Omental fat pad (tissue), 4 donors: ENCODE measurements at places on chromosomes 3 and 15. TPM values are rescaled to one million over a fixed set of nuclear protein-coding genes. Genes with fewer than 3 reads are reported as not detected.
A peak's percentile ranks its signal among the peaks of the same experiment; 100 is the strongest.

Gene CDCP1
- 30.7 TPM for total RNA-seq

Gene FMN1
- total RNA-seq: 19.9 TPM

Gene MST1R
- 12.6 TPM for total RNA-seq

Gene CADPS
- total RNA-seq: 0.09 TPM

Gene OCA2
- total RNA-seq: 1.1 TPM

Gene DUOXA1
- 1.8 TPM for total RNA-seq

Gene SUSD5
- total RNA-seq: 13.5 TPM

Gene SOX14
- total RNA-seq: not detected

Gene CP
- total RNA-seq: 13.8 TPM

Gene MNS1
- total RNA-seq: 0.84 TPM

Gene FGF7
- total RNA-seq: 127 TPM

Gene SYNPR
- not detected for total RNA-seq

Gene TNFSF10
- 156 TPM for total RNA-seq

Gene CMC1
- total RNA-seq: 12.5 TPM

Gene PIF1
- total RNA-seq: not detected

Gene GYG1
- 27.2 TPM for total RNA-seq

Gene CCDC9B
- 5.8 TPM for total RNA-seq

Gene STRC
- 0.47 TPM for total RNA-seq

DNA sequence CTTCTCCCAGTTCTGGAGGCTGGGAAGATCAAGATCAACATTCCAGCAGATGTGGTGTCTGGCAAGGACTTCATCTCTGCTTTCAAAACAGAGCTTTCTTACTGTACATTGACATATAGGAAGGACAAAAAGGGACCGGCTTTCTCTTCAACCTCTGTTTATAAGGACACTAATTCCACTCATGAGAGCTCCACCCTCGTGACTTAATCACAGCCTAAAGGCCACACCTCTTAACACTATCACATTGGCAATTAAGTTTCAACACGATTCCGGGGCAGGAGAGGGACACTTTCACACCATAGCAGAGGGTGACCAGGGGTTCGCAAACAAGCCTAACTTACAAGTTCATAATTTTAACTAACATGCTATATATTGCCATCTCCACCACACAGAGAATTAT, 231.5 kb downstream of the MAGI1 start:
- no peak for DNase-seq

- no peak for DNase-seq
Measured at GRCh38 chr3:16523778-16524177, 10.3 kb upstream of the RFTN1 start.

- no peak for DNase-seq
Measured at GRCh38 chr15:67777773-67778172, 47.5 kb upstream of the SKOR1 start.

- no peak for DNase-seq
Measured at GRCh38 chr3:65829228-65829627, 209.5 kb downstream of the MAGI1 start.

DNA sequence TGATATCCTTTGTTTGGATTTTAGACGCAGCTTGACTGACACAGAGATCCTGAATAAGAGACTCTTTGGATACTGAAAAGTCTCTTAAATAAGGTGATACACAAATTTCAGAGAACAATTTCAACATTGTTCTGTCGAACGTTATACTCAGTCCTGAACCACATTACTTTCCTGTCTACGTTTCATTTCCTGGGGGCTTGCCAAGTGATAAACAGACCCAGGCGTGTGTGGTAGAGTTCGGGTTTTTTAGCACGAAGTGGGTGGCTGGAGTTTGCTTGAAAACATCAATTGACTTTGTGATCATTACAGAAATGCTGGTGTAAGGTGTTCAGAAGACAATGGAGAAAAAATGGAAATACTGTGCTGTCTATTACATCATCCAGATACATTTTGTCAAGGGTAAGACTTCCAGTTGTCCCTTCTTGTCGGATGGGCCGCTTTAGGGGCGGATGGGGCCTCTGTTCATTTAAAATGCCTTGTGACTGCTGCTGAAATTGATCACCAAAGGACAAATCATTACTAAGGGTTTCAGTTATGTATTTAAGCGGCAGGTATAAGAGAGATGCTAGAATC, at the start of gene CD96:
TSS of gene CD96 (plus strand) at position 287 of the 573 bp plus-strand sequence. CDS start at position 339, 52 bp downstream.
- no peak for DNase-seq

DNA sequence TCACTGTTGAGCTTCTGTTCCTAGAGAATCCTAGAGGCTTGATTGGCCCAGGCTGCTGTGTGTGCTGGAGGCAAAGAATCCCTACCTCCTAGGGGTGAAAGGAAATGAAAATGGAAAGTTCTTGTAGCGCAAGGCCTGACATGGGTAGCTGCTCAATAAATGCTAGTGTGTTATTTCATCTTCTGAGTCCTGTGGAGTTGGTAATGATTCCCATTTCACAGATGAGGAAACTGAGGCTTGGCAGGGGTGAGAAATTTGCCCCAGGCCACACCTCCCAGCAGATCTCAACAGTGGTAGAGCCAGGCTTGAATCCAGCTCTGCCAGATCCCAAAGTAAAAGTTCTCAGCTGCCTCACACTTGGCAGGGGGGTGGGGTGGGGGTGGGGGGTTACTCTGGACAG, 26.1 kb downstream of the HDAC11 start:
- no peak for DNase-seq

GRCh38 chr15:74783072-74783807, 1.4 kb downstream of the CSK start:
- no peak for DNase-seq

DNA sequence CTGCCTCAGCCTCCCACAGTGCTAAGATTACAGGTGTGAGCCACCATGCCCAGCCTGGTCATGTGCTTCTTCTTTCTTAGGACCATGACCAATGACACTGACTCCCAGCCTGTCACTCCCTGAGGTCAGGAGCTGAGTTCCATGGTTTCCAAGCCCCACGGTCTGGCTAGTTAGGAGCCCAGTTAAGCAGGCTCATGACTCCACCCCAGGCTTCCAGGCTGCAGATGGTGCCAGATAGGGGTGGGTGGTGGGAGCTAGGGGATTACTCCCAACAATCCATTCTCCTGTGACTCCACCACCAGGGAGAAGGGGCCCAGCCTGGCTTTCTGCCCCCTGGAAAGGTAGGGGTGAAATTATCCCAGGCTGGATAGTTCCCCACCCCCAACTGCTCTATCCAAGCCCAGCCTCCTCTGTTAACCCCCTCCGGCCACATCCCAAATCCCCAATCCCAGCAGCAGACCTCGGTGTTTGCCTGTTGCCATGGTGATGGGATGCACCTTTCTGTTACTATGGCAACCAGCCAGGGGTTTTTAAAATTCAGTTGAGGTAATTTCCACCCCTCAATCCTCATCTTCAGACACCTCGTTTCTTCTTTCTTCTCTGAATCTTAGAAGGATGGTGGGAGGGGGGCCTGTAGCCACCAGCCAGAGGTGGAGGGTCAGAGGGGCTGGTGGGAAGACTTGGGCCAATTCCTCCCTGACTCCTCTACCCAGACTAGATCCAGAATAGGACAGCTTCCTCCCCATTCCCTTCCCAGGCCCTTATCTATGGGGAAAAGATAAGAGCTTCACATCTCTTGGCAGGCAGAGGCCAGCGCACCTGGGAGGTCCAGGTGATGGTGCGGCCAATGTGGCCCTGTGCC, 22.5 kb upstream of the SEMA3F start:
- no peak for DNase-seq

- DNase-seq: no peak
Measured at GRCh38 chr15:85568261-85568808, 187.9 kb downstream of the AKAP13 start.

DNA sequence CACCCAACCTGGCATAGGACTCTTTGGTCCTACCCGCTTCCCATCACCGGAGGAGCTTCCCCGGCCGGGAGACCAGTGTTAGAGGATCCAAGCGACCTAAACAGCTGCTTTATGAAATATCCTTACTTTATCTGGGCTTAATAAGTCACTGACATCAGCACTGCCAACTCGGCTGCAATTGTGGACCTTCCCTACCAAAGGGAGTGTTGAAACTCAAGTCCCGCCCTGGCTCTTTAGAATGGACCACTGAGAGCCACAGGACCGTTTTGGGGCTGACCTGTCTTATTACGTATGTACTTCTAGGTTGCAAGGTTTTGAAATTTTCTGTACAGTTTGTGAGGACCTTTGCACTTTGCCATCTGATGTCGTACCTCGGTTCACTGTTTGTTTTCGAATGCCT, 761.2 kb upstream of the LMCD1 start:
- DNase-seq: no peak

- DNase-seq: no peak
Measured at GRCh38 chr3:67458408-67458807, 196.0 kb downstream of the SUCLG2 start.

DNA sequence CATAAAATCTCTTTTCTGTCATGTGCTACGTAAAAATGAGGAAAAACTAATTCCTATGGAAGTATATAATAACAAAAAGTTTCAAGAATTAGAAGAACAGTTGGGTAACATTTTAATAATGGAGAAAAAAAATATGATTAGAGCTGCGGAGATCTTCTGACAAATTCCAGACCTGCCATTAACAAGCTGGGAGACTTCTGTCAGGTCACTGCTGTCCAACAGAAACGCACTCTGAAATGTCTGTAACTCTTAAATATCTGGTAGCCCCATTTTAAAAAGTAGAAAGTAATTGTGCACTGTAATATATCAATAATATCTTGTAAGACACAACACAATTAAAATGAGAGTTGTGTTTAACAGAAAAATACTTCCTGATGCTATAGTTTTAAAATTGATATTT, 15.7 kb downstream of the GOLIM4 start:
- no peak for DNase-seq

- DNase-seq: no peak
Measured at GRCh38 chr3:42081838-42082473, 9.2 kb upstream of the TRAK1 start.

DNA sequence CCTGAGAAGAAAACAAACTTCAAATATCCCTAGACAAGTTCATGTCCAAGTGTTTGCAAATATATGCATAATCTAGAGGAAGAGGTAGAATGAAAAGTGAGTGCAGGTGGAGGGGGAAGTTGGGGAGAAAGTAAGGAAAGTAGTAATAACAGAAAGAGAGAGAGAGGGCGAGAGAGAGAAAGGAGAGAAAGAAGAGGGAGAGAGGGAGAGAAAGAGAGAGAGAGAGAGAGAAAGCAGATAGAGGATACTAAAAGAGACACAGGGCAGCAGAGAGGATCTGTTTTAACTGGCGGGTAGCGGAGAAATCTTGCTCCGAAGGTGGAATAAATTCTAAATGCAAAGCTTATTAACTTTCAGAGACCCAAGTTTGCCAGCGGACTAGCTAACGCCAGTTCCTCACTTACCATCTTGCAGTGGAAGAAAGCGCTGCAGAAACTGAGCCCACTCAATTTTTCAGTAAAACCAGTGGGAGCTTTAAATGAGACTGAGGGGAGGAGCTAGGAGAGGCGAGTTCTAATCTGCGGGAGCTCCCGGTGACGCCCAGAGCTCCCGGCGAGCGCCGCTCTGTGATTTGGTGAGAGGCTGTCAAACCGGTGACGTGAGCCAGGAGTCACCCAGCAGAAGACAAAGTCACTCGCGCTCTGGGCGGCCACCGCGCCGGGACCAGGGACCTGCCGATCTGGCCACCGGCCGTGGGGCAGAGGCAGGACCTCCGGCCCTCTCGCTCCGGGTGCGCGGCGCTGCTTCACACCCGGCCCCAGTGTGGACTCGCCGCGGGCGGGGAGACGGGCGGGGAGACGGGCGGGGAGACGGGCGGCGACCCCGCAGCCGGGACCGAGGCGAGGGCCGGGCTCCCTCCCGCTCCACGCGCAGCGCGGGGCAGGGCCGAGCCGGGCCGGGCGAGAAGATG, at the start of gene GMNC:
TSS of gene GMNC (minus strand) at position 486 of the 910 bp plus-strand sequence. CDS start at position 407, 79 bp downstream.
- peak; percentile 35 for DNase-seq

- DNase-seq: no peak
Measured at GRCh38 chr3:119891944-119892721, 110.2 kb downstream of the NR1I2 start.

DNA sequence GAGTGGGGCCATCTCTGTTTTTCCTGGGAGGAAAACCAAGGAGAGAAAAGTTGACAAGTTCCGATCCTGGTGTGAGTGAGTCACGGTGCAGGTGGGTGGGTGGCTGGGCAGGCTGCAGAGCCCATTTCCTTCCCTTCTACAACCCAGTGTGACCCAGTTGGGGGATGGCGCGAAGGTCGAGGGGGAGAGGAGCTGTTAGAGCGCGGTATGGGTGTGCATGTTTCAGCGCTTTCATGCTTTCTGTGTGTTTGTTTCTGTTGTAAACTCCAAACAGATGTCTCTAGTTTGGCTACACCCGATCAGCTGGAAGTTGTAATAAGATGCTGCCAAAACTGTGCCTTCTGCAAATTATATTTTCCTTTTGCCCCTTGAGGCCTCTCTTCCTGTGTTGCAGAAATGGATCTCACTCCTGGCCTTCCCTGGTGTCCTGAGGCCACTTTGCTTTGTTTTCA, 3.8 kb downstream of the FAM43A start:
- DNase-seq: no peak

- DNase-seq: no peak
Measured at GRCh38 chr3:138359148-138359918, 11.0 kb downstream of the MRAS start.

DNA sequence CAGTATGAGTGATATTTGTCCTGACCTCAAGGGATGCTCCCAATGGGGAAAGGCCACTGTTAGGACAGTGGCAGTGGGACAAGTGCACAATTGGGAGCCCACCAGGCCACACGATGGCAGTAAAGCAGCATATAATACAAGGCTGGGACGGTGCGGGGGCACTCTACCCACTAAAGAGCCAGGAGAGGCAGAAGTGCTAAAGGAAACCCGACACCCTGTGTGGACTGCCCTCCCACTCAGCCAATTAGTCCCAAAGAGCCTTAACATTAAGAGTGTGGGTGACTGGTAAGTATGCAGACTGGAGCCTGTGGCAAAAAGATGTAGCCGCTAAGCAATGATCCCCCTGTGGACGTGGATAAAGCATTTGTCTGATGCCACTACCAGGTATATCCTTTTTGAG, 8.2 kb upstream of the ZNF589 start:
- peak; percentile 49 for DNase-seq

GRCh38 chr15:25435474-25436243, 3.2 kb downstream of the UBE3A start:
- no peak for DNase-seq

- no peak for DNase-seq
Measured at GRCh38 chr15:35381328-35381727, 164.6 kb downstream of the DPH6 start.

DNA sequence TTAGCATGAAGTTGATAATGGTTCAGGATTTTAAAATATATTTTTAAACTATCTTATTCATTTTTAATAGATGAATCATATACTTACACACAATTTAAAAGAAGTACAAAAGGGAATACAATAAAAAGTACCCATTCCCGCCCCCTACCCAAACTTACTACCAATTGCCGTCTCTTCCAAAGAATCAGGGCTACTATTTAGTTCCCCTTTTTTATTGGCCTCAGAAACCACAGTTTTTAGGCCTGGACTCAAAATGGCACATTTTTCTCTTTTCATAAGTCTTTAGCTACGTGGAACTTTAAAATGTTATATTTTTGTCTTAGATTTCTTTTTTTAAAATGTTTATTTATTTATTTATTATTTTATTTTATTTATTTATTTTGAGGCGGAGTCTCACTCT, 18.0 kb downstream of the LRRK1 start:
- DNase-seq: no peak

DNA sequence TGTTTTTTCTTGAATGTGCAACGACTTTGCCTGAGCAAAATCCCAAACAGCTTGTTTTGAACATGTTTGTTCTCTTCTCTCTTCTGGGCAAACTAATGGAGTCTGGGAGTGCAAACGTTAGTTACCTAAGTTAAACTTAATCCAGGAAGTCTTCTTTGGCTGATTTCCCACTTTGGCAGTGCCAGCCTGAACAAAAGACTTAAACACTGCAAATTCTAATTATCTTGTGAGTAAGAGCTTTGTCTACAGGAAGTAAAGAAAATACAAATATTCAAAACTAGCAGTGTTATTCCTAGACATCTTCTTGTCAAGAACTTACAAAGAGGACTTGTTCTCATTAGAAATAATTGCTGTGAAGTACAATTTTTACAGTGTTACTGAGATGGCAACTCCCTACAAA, 16.7 kb upstream of the DENND6A start:
- DNase-seq: no peak
